ENCODE measurements at places on chromosomes 6 and 20.

GRCh38 chr6:14848019-14848418 is 397.9 kb upstream of the JARID2 start:
- DNase-seq = no peak

GRCh38 chr6:14505401-14505800 is 387.8 kb downstream of the CD83 start:
- no peak for DNase-seq

- DNase-seq = peak; percentile 44
These were observed 57.9 kb upstream of the MAP7 start for GRCh38 chr6:136607932-136608772.

GRCh38 chr6:146267447-146267846 is 238.6 kb downstream of the GRM1 start:
- no peak for DNase-seq

DNA sequence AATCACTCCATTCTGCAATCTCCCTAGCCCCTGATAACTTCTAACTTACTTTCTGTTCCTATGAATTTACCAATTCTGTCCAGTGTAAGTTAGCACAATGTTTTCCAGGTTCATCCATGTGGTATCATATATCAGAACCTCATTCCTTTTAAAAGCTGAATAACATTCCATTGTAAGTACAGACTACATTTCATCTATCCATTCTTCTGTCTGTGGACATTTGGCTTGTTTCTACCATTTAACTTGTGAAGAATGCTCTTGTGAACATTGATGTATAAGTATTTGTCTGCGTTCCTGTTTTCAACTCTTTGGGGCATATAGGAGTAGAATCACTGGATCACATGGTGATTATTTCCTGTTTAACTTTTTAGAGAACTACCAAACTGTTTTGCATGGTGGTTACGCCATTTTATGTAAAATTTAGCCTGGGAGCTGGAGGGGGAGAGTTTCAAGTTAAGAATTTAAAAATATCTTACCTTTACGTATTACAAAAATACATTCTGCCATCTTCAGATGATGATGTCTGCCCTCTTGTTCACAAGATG is 156.5 kb downstream of the BTBD3 start:
- no peak for DNase-seq

DNA sequence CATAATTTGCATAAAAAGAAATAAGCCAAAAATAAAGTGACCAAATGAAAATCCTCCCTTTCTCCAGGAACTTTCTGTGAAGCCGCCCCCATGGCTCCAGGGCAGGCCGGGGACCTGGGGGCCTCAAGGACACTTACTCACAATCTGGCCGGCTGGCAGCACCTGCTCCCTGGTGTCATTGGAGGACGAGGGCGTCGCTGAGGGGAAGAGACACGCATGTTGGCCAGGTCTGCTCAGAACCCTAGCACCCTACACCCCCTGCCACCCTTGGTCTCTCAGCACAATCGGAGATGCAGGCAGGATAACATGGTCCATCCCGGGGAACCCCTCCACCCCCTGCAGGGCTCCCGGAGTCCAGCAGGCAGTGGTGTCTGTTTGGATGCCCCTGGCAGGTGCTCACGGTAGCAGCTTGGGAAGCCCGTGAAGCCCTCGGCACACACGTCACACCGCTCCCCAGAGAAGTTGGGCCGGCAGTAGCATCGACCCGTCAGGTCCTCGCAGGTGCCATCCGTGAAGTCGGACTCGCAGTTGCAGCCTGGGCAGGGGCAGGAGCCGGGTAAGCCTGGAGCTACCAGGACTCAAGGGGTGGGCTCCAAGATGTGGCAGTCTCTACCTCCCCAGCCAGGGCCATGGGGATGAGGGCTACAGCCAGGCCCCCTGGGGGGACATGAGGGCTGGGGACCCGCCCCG is 21.3 kb downstream of the LAMA5 start:
- no peak for DNase-seq

GRCh38 chr6:143708889-143709288 is 31.1 kb downstream of the PHACTR2 start:
- DNase-seq = no peak

- no peak for DNase-seq
These were observed 97.6 kb downstream of the ESR1 start for GRCh38 chr6:151905072-151905471.

GRCh38 chr20:906001-906520 is 10.1 kb downstream of the ANGPT4 start:
- no peak for DNase-seq

- DNase-seq = no peak
These were observed 335.3 kb downstream of the CD83 start for GRCh38 chr6:14452567-14453527.

GRCh38 chr6:147438758-147439528 is 69.5 kb upstream of the SAMD5 start:
- DNase-seq = no peak

GRCh38 chr6:6569811-6570164 is 18.7 kb upstream of the LY86 start:
- DNase-seq = no peak

DNA sequence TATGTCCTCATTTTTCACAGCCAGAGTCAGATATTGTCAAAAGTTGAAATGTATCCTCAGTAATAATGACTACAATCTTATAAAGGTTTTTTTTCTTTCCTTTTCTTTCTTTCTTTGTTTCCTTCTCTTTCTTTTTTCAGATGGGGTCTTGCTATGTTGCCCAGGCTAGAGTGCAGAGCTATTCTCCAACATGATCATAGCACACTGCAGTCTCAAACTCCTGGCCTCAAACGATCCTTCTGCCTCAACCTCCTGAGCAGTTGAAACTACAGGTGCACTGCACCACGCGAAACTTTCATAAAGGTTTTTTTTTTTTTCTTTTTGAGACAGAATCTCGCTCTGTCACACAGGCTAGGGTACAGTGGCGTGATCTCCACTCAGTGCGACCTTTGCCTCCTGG is 31.1 kb upstream of the FOXA2 start:
- DNase-seq = no peak

- DNase-seq = peak; percentile 39
These were observed 297.9 kb downstream of the UTRN start for GRCh38 chr6:144582939-144583613.

DNA sequence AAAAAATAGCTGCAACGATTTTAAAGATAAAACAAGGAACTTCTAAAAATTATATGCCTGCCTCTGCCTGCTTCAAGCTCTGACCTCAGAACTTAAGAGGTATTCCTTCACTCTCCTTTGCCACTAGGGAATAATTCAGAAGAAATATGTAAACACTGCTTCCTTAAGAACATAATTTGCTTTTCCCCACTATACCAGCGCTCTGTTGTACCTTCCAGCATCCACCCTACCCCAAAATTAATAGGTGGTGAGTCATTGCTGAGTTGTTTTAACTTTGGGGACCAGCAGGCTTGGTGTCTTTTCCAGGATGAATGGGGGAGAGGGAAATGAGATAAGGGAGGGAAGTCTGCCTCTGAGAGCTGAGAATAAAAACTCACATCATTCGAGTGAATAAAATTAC is 107.7 kb upstream of the ATXN1 start:
- no peak for DNase-seq

- DNase-seq = no peak
These were observed 98.4 kb downstream of the FOXC1 start for GRCh38 chr6:1708122-1708521.

- no peak for DNase-seq
These were observed 47.3 kb downstream of the SASH1 start for GRCh38 chr6:148389917-148390316.

GRCh38 chr20:25250508-25250907 is 2.6 kb downstream of the PYGB start:
- DNase-seq = no peak

GRCh38 chr6:111718990-111719389 is 113.3 kb upstream of the TRAF3IP2 start:
- no peak for DNase-seq

DNA sequence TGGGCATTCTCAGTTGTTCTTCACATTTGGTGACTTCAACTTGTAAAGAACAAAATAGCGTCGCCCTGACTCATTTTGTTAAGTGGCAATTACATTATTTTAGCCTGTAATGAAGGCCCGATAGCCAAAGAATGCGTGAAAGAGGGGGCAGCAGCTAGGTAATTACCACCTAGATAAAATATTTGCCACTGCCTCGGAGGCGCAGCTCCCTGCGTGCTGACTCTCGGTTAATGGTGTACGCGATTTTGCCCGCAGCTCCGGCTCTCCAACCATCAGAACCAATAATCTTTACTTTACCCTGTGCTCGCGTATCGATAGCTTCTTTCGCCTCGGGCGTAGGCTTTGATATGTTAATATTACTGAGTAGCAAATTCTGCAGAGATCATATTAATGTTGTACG is 8.7 kb downstream of the TFAP2D start:
- DNase-seq = no peak

DNA sequence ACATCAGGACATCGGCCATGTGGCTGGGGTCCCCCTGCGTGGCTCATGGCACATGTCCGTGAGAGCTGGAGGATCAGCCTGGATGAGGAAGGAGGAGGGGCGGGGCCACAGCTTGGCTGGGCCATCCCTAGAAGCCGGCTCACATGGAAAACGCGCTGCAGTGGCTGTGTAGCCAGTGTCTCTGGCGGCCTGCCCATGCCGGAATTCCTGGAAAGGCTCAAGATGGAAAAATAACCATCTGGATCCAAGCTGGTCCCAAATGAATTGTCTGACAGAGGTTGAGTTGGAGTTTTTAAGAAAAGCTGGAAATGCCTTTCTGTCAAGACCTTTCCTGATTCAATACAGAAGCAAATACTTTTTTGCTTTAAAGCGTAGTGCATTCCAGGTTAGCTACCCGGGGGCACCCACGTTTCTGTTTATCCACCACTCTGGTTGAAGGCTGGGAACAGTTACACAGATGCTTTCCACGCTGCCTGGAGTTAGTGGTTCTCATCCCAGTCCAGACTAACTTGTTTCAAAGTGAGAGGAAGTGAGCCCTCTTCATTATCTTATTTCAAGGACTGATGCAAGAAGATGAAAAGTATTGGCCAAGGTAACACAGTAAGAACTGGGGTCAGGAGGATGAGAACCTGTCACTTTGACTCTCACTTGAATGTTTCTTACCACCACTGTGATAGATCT is 99.0 kb downstream of the GMPR start:
- peak; percentile 97 for DNase-seq

DNA sequence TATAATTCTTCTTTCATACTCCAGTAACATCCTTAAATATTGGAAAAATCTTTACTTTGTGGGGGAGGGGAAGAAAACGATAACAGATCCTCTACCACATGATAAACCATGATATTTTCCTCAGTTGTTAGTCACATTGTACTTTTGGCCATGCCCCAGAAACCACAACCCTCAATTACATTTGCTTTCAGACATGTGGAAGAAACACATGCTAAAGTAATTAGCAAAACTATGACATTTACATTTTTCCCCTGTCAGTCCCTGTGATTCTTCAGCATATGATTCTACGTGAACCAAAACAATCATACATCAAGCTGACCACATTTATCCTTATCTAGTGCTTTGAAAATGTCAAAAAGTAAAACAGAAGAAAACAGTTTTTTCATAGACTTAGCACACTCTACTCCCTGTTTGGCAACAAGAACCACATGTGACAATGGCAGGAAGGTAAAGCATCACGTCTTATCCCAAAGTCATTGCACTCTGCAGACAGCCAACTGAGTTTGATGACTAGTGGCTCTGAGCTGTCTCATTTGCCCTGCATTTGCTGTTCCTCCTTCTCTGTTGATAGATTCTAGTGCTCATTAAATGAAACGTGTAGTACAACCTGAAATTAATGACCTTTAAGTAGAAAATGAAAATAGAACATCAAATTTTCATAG is 505.8 kb upstream of the MARCKS start:
- DNase-seq = no peak

DNA sequence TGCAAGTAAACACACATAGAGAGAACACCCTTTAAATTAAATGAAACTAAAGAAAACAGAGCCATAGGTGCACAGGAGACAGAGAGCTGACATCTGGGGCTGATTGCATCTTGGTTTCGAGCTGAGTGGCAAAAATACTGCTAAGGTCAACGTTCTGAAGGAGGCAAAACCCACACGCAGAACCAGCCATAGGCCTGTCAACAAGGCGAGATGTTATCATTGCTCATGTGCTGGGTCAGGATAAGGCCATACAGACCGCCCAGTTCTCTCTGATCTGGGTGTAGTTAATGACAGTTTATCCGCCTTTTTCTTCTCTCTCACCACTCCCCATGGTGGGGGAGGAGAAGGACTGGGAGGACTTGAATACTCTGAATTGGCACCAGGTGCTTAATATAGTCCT is 4.5 kb upstream of the FAM110A start:
- DNase-seq = no peak

GRCh38 chr20:50596694-50597021 is 86.5 kb downstream of the PTPN1 start:
- DNase-seq = no peak

DNA sequence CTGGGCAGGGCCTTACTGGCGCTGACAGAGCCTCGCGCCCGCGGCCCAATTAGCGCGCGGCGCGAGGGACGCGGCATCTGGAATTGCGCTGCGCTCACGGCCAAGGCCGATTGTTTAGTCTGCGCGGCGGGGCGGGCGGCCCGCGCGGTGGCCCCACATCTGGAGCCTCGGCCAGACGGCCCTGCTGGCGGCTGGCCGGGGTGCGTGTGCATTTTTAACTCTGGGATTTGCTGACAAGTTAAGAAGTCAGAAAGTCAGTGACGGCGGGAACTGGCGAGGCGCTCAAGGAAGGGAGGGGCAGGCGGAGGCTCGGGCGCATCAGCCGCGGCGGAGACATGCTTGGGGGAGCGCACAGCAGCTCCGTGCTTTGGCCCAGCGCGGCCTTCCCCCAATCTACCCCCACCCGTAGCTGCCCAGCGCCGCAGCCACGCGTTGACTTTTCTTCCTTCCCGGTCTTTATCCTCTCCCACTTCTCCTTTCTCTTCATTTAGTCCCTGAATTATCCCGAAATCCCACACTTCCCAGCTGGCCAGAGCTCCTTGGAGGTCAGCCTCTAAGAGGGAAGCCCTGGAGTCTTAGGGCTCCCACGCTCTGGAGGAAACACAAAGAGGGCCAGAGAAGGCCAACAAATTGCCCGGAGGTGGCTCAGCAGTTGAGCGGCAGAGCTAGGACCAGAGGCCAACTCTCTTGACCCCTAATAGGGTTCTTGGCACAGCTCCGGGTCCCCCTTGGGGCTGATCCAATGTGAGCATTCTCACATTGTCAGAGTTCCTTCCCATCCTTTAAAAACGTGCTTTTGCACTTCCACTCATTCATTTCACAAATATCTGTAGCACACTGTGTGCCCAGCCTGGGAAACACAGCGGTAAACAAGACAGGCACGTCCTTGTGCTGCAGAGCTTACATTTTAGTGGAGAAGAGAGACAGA is 40.8 kb upstream of the FOXP4 start:
- DNase-seq = peak; percentile 83

- no peak for DNase-seq
These were observed 37.0 kb upstream of the GCLC start for GRCh38 chr6:53581856-53582255.

GRCh38 chr20:63973636-63974401 is 4.1 kb upstream of the ZNF512B start:
- DNase-seq = peak; percentile 89

- DNase-seq = no peak
These were observed 9.9 kb downstream of the PCIF1 start for GRCh38 chr20:45944151-45944964.
